ENCODE measurements at places on chromosomes 16 and 17. TPM values are rescaled to one million over a fixed set of nuclear protein-coding genes. Genes with fewer than 3 reads are reported as not detected.

The KDM8 gene
- 7.2 TPM for total RNA-seq

The PPY gene
- total RNA-seq: not detected

The UBE2Z gene
- total RNA-seq: 99.4 TPM

The C1QTNF1 gene
- 3.4 TPM for total RNA-seq

The STARD3 gene
- total RNA-seq: 47.7 TPM

The HSF4 gene
- 100 TPM for total RNA-seq

DNA sequence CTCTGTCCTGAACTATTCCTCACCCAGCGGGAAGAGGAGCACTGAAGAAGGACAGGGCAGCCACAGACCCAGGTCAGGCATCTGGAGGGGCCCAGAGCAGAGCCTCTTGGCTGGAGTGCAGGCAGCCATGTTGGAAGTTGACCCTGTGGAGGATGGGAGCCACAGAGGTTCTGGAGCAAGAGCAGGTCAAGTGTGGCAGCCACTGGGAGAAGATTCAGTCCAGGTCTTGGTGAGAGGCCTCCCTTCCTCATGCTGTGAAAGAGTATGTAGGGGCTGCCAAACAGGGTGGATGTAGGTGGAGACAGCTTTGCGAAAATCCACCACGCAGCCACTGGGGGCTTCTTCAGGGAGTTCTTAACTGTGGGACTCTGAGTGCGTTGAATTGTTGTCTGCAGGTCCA is 590 bp upstream of the CD79B start:
- H3K27ac ChIP-seq: no peak overlapping the region
- H3K4me3 ChIP-seq: no peak overlapping the region
- peaks cover 14% of the 10 kb centered on the region for H3K27me3 ChIP-seq
- no peaks in the 10 kb centered on the region for H3K36me3 ChIP-seq
- DNase-seq: no peak

DNA sequence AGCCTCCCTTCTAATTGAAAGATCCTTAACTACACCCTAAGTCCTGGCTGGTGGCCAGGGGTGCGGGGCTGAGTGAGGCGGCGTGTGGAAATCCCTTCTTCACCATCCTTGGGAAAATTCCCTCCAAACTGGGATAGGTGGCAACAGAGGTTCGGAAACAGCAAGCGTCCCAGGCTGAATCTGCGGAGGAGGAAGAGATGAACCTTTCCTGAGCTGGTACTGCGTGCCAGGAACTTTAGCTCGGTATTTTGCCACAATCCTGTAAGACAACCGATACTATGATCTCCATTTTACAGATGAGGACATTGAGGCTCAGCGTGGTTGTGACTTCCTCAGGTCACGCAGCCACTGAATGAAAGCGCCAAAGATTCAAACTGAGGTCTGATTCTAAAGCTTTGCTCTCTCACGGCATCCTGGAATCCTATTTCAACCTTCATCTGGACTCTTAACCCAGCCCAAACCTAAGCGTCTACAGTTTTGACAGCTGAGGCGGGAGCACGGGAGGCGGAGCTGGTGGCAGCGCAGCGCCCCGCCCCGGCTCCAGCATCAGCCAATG is 583 bp upstream of the CYLD start:
- H3K36me3 ChIP-seq: no peaks in the 10 kb centered on the region
- DNase-seq: no peak
- H3K27me3 ChIP-seq: no peaks in the 10 kb centered on the region
- peak overlapping the region; percentile 52 for H3K4me3 ChIP-seq
- peaks cover 34% of the 10 kb centered on the region for H3K4me1 ChIP-seq
- H3K27ac ChIP-seq: peak overlapping the region; percentile 29

GRCh38 chr17:80892900-80893603 is 98.6 kb upstream of the CHMP6 start:
- peak overlapping the region; percentile 95 for H3K27ac ChIP-seq
- H3K4me3 ChIP-seq: peak overlapping the region; percentile 44
- peak; percentile 87 for DNase-seq
- no peaks in the 10 kb centered on the region for H3K27me3 ChIP-seq
- H3K4me1 ChIP-seq: peaks cover 31% of the 10 kb centered on the region
- H3K36me3 ChIP-seq: no peaks in the 10 kb centered on the region

DNA sequence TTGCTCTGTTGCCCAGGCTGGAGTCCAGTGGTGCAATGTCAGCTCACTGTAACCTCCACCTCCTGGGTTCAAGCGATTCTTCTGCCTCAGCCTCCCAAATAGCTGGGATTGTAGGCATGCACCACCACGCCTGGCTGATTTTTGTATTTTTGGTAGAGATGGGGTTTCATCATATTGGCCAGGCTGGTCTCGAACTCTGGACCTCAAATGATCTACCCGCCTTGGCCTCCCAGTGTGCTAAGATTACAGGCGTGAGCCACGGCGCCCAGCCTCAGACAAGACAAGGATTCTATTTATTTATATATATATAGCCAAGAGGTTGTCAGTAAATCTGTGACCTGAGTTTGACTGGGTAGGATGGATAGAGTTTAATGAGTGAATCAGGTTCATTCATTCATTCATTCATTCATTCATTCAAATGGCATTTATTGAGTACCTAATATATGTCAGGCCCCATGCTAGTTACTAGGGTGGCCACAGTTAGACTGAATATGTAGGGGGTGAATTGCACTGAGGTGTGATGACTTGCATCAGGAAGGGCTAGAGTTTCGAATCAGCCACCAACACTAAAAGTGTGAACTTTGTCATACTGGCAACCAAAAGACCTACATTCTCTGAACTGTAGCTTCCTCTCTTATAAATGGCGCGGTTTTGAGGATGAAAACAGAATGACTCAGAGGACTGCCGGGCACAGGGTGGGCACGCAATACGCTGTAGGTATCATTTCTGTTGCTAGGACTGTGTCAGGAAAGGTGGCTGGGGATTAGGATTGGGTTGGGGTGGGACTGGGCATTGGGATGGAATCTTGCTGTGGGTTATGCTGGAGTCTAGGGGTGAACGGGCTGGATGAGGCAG is 37.8 kb downstream of the ITGAE start:
- no peaks in the 10 kb centered on the region for H3K4me1 ChIP-seq
- no peaks in the 10 kb centered on the region for H3K36me3 ChIP-seq
- DNase-seq: no peak
- no peaks in the 10 kb centered on the region for H3K27me3 ChIP-seq

- no peak for DNase-seq
- no peak overlapping the region for H3K27ac ChIP-seq
- H3K27me3 ChIP-seq: no peaks in the 10 kb centered on the region
- H3K4me3 ChIP-seq: no peak overlapping the region
- H3K36me3 ChIP-seq: no peaks in the 10 kb centered on the region
- no peaks in the 10 kb centered on the region for H3K4me1 ChIP-seq
Observed at GRCh38 chr17:20315821-20316220, 151.5 kb downstream of the LGALS9B start.

DNA sequence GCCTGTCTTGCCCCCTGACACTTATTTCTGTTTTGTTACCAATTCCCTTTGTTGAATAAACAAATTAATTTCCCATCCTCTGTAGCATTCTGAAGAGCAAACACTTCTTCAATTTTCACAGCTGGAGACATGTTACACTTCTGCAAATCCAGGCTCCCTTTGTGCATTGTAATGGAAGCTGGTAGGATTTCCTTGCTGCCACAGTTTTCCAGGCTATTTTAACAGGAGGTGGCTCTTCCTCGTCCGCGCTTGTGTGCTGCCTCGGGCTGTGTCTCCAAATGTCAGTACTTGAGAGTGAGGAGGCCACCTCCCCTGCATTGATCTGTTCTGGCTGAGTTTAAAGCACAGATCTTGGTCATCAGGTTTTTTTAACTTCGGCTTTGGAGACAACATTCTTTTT is 40.0 kb downstream of the SOST start:
- no peaks in the 10 kb centered on the region for H3K36me3 ChIP-seq
- H3K27me3 ChIP-seq: no peaks in the 10 kb centered on the region
- no peak for DNase-seq
- peaks cover 57% of the 10 kb centered on the region for H3K4me1 ChIP-seq
- H3K4me3 ChIP-seq: no peak overlapping the region
- H3K27ac ChIP-seq: no peak overlapping the region

- H3K27ac ChIP-seq: no peak overlapping the region
- H3K4me3 ChIP-seq: no peak overlapping the region
- peak; percentile 47 for DNase-seq
- H3K4me1 ChIP-seq: peaks cover 11% of the 10 kb centered on the region
- no peaks in the 10 kb centered on the region for H3K27me3 ChIP-seq
- H3K36me3 ChIP-seq: no peaks in the 10 kb centered on the region
Observed at GRCh38 chr17:27602721-27603420, 28.1 kb upstream of the LGALS9 start.

GRCh38 chr17:17499402-17500145 is 3.4 kb upstream of the RASD1 start:
- no peaks in the 10 kb centered on the region for H3K4me1 ChIP-seq
- no peak overlapping the region for H3K4me3 ChIP-seq
- no peaks in the 10 kb centered on the region for H3K27me3 ChIP-seq
- H3K27ac ChIP-seq: no peak overlapping the region
- no peak for DNase-seq

DNA sequence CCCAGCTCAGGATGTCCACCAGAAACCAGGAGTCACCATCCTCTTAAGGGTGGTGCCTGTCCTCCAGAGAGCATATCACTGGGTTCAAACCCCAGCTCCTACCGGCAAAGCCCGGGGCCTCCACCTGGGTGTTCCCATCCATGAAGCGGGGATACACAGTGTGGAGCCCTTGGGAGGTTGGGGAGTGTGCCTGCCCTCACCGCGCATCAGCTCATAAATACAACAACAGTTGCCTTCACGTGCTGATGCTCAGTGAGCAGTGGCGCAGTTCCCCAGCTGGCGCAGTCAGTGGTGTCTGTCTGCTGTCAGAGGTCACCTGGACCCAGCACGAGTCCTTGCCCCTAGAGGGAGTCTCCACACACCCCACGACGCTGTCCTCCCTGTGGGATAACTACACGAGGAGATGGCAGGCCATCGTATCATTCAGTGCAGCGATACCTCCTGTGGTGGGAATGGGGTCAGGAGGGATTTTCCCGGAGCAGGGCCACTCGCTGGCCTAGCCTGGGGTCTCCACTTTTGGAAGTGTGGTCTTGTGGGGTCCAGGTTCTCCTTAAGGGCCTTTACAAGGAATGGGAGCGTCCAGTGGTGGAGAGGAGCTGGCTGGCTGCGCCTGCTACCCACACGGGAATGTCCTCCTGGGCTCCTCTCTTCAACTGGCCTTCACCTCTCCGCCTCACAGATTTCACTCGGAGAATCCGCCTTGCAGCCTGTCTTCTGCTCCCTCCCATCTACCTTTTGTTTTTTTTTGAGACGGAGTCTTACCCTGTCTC is 2.3 kb upstream of the ELOB start:
- no peak overlapping the region for H3K27ac ChIP-seq
- no peak overlapping the region for H3K4me3 ChIP-seq
- H3K4me1 ChIP-seq: peaks cover 20% of the 10 kb centered on the region
- DNase-seq: no peak

GRCh38 chr16:17397499-17397891 is 73.3 kb downstream of the XYLT1 start:
- no peak for DNase-seq
- peaks cover 19% of the 10 kb centered on the region for H3K27me3 ChIP-seq
- H3K27ac ChIP-seq: no peak overlapping the region
- H3K4me3 ChIP-seq: no peak overlapping the region
- H3K36me3 ChIP-seq: no peaks in the 10 kb centered on the region

- no peak overlapping the region for H3K4me3 ChIP-seq
- no peaks in the 10 kb centered on the region for H3K36me3 ChIP-seq
- DNase-seq: no peak
- no peak overlapping the region for H3K27ac ChIP-seq
- H3K27me3 ChIP-seq: peaks cover 89% of the 10 kb centered on the region
Observed at GRCh38 chr17:6070913-6071511, 833 bp downstream of the WSCD1 start.

DNA sequence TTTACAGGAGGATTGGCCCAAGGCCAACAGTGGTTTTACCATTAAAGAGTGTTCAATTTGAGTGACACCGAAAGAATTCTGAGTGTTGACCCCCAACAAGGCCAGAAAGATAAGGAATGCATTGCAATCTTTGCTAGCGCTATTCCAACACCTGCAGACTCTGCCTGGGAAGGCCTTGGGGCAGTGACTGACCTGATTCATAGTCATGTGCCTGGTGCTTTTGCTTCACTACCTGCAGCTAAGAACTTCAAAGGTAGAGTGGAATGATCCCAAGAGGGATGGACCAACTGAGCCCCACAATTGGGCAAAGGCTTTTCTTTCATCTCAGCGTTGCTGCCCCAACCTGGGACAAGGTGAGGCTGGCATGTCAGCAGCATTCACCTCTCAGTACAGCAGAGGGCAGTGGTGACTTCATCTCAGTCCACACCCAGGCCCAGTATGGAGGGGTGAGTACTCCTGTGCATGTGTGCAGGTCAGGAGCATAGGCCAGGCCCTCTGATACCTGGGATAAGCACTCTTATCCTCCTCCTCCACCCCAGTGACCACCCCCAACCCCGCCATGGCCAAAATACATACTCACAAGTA is 149.6 kb upstream of the GNAO1 start:
- H3K27me3 ChIP-seq: no peaks in the 10 kb centered on the region
- H3K36me3 ChIP-seq: no peaks in the 10 kb centered on the region
- no peak overlapping the region for H3K4me3 ChIP-seq
- peak; percentile 16 for DNase-seq

GRCh38 chr17:50203086-50203485 is 1.7 kb upstream of the COL1A1 start:
- DNase-seq: no peak
- no peak overlapping the region for H3K4me3 ChIP-seq
- H3K4me1 ChIP-seq: peaks cover 14% of the 10 kb centered on the region

DNA sequence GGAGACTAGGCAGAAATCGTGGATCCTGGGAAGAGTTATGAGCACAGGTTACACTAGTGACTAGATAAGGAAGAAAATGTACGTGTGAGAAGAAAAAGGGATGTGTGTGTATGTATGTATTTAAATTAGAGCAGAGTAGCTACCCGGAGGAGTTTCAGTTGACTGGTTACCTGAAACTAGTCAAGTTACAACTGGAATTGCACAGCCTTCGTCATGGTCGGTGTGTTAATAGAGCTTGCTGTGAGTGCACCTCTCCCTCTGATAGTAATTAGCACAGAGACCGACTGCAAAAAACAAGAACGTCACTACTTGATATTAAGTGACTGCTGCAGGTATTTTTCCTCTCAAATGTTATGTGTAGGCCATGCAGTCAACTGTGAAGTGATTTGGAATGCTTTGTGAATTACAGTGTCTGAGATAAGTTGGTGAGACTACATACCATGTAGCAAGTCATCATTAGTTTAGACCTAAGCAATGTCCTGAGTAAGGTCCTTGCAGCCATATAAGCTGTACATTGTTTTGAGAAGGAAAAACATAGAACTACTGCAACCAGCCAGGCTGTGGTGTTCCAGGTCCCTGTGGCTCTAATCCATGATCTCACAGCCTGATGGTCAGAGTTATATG is 95.7 kb downstream of the WNT3 start:
- no peak overlapping the region for H3K4me3 ChIP-seq
- H3K27ac ChIP-seq: no peak overlapping the region
- H3K27me3 ChIP-seq: no peaks in the 10 kb centered on the region
- H3K4me1 ChIP-seq: peaks cover 9% of the 10 kb centered on the region

DNA sequence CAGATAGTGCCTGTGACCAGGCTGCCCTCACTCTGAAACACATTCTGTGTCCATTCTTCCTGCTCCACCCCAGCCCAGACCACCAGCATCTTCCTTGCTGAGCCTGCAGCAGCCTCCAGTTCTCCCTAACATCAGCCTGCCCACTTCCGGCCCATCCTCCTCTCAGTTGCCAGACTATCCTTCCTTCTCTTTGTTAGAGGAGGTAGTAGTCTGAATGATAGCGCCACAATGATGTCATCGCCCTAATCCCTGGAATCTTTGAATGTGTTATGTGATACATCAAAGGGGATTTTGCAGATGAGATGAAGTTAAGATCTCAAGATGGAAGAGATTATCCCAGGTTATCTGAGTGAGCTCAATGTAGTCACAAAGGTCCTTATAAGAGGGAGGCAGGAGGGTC is 3.2 kb upstream of the ZDHHC1 start:
- H3K4me1 ChIP-seq: peaks cover 5% of the 10 kb centered on the region
- no peaks in the 10 kb centered on the region for H3K27me3 ChIP-seq
- H3K4me3 ChIP-seq: no peak overlapping the region
- no peaks in the 10 kb centered on the region for H3K36me3 ChIP-seq
